Upper lobe of right lung (tissue), 1 donor: ENCODE measurements at places on chromosomes 6 and 20.

GRCh38 chr6:32329141-32329540 is 42.6 kb downstream of the TSBP1 start:
- no peak for DNase-seq

DNA sequence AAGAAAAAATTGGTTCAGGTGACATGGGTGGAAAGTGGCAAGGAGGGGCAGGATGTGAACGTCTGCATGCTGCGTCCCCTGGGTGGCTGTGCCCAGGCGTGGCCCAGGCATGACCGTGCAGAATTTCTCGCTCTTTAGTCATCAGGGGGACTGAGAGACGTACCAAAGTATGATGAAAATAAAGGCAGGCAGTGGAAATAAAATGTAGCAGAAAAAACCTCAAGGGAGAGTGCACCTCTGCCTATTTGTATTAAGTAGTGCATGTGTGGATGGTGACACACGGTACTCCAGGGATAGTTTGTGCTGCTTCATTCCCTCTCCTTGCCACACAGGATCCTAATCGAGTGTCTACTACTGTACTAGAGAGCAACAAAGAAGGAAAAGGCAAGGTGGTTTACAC is 81.1 kb downstream of the ATP9A start:
- no peak for DNase-seq

- DNase-seq = no peak
Observed at GRCh38 chr6:81455641-81456040, 296.8 kb downstream of the TENT5A start.

GRCh38 chr6:161169696-161170095 is 104.2 kb downstream of the AGPAT4 start:
- no peak for DNase-seq

GRCh38 chr20:1622450-1622849 is 2.6 kb upstream of the SIRPB1 start:
- DNase-seq = no peak

DNA sequence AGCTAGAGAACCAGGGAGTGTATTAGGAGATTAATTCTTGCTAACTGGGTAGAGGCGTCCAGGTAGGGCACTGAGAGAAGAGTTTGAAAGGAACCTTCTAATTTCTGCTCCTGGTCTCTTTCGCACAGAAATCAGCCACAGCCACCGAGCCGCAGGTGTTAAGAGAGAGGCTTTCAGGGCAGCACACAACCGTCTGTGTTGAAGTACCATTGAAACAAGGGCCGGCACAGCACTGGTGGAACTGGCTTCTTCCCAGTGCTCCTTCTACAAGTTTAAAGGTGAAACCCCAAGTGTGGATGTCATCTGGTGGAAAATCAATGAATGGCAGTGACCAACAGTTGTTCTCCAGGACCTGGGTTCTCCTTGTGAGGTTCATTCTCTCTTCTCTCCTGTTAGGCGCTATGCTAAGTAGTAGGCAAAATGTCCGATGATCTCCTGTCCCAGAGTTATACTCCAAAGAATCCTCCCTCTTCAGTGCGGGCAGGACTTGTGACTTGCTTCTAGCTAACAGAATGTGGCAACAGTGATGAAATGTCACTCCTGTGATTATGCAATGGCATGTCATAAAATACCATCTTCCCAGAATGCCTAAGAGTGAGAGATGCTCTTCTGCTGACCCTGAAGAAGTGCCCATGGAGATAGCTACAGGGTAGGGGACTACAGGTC is 15.0 kb upstream of the RIN2 start:
- DNase-seq = peak; percentile 67

DNA sequence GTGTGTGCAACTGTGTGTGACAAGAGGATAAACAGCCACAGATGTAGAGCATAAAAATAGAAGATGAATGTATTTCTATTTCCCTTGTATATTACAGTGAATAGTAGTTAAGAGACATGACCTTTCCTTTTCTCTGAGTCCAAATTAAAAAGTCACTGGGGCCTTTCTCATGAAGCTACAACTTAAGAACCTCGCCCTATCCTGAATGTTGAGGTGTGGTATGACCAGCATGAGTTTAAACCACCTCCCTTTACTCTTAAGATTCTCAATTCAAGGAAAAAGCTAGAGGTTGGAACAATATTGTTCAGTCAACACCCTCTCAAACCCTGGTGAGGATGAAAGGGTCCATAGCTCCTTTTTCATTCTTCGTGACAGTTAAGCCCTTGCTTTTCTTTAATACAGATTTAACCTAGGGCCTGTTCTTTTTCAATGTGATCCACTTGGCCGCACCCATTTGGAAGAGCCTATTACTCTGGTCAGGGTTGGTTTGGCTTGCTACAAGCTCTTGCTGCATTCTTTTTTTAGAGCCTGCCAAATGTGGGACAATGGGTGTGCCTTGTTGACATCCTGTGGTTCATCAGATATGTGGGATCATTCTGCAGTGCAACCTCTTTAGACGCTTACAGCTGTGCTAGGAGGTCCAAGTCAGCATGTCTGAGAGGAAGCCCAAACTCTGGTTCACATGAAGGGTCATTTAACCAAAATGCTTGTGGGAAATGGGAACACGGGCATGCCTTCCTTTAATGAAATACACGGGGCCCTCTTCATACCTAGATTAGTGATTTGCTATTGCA is 290.0 kb downstream of the HAO1 start:
- no peak for DNase-seq

DNA sequence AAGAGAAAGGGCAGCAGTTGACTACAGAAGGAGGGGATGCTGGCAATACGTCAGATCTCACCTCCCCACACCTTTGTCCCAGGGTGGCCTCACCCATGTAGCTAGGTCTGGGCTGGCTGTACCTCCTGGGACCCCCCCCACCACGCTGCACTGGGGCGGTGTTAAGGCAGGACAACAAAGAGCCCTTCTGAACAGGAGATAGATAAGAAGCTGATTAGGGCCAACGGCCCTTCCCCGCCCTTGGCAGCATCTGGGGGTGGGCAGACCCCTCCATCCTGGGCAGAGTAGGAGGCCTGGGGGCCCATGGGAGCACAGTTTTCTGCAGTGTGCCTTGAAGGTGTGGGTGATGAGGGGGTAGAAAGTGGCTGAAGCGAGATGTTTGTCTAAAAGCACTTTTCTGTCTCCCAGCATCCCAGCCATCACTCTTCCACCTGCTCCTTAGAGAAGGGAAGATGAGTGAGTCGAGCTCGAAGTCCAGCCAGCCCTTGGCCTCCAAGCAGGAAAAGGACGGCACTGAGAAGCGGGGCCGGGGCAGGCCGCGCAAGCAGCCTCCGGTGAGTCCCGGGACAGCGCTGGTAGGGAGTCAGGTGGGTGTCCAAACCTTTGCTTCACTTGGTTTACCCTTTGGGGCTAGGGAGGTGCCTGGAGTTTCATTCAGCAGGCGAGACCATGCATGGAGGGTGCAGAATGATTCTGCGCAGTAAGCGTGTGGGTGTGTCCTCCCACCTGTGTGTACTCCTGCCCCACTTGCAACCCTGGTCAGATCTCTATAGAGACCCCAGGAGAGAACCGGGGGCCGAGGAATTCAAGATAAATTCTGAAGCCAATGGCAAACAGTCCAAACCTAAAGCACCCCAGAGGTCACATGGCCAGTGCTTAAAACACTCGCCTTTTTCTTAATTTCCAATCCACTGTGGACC is 3.9 kb downstream of the HMGA1 start:
- peak; percentile 51 for DNase-seq

DNA sequence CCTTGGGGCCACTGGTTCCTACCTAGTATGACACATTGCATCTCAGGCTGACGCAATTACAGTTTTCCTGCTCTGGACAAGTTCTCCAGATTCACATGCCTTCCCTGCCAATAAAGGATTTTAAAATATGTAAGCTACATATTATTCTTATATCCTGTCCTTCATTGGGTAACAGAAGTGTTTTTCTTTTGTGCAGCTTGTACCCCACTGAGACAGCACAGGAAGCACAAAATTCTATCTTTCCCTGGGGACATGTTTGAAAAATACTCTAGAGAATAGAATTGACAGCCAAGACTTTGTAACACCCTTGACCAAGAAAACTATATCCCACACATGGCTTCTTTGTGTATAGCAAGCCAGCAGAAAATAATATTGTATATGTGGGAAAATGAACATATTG is 456.8 kb downstream of the MAFB start:
- no peak for DNase-seq

- DNase-seq = no peak
Observed at GRCh38 chr20:14720251-14720650, 382.8 kb upstream of the FLRT3 start.

GRCh38 chr20:37342231-37343177 is 3.4 kb upstream of the SRC start:
- peak; percentile 48 for DNase-seq

DNA sequence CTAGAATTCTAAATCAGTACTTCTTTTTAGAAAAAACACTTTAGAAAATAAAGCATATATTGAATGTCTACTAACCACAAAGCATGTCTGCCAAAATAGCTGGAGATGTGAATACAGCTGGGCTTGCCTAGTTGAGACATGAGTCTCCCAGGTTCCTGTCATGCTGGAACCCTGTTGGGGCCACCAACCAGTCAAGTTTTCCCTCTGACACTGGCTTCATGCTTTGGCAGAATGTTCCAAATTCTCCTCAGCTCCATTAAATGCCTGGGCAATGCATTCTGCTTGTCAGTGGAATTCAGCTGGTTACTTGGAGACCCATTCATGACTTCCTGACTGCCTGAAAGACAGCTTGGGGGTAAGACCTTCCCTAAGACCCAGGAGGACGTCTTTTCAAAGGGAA is 87.2 kb downstream of the PRND start:
- no peak for DNase-seq

GRCh38 chr6:11064836-11065235 is 20.7 kb upstream of the ELOVL2 start:
- DNase-seq = no peak

- DNase-seq = no peak
Observed at GRCh38 chr6:29490055-29490454, 2.3 kb upstream of the MAS1L start.

GRCh38 chr6:45350186-45350710 is 22.1 kb downstream of the RUNX2 start:
- no peak for DNase-seq

DNA sequence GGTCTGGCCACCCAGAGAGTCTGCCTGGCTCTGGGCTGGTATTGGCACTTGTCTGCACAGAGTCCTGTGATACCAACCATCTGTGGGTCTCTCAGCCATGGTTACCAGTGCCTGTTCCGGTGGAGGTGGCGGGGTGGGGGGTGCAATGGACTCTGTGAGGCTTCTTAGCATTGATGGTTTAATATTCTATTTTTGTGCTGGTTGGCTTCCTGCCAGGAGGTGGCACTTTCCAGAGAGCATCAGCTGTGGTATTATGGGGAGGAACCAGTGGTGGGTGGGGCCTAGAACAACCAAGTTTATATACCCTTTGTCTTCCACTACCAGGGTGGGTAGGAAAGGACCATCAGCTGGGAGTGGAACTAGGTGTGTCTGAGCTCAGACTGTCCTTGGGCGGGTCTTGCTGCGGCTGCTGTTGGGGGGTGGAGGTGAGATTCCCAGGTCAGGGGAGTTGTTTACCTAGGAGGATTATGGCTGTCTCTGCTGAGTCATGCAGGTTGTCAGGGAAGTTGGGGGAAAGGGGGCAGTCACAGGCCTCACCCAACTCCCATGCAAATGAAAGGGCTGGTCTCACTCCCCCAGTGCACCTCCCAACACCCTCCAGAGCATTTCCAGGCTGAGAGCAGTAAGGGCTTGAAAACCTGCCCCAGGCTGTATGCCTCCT is 117.5 kb downstream of the FLRT3 start:
- DNase-seq = peak; percentile 37

- DNase-seq = no peak
Observed at GRCh38 chr6:3329393-3330051, 70.8 kb downstream of the PSMG4 start.

GRCh38 chr6:159042003-159042825 is 2.6 kb downstream of the TAGAP start:
- DNase-seq = peak; percentile 71

DNA sequence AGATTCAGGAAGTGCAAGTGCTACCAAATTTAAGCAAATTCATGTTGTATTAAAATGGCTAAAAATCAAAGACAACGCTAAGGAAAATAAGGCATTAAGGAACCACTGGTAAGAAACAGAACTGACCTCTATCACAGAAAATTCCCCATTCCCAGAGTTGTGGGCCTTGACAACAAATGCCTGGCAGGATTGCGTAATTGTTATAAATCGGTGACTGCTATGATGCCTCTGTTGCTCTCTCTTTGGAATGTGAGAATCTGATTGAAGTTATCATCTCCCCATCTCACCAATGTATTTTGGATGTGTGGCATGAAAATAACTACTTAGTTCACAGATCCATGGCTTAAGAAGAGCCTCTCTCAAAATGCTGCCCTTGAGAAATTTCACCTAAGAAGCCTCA is 257.3 kb downstream of the OGFRL1 start:
- no peak for DNase-seq

GRCh38 chr6:109768485-109768884 is 77.4 kb downstream of the FIG4 start:
- no peak for DNase-seq

DNA sequence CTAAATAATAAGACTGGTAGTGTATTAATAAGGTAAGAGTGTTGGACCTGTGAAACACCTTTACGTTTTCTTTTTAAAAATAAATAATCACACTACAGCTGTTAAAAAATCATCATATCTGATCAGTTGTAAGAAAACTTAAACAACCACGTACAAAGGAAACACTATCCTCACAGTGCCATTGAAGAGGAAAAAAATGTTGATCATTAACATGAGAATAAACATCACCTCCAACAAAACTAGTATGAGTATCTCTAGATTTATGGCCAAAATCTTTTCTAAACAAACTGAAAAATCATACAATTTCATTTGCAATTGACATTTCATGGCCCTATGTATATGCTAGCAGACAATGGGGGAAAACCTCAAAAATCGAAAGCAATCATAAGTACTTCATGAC is 590 bp downstream of the EYS start:
- DNase-seq = no peak

- no peak for DNase-seq
Observed at GRCh38 chr6:16316741-16317251, 78.4 kb downstream of the GMPR start.

GRCh38 chr6:106512048-106512967 is 117.0 kb downstream of the RTN4IP1 start:
- peak; percentile 94 for DNase-seq

DNA sequence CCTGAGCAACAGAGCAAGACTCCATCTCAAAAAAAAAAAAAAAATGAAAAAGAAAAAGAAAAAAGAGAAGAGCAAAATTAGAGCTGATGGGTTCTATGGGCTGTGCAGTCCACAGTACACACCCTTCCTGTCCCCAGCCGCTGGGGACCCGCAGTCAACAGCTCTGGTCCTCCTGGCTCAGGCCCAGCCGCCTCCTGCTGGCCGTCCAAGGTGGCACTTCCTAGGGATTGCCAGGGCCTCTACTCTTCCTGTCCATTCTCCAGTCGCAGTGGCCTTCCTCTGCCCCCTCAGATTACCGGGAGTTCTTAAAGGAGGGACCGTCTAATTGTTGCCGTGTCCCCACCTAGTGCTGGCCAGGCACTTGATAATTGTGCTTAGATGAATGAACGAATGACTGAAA is 41.7 kb downstream of the TMEM242 start:
- DNase-seq = peak; percentile 58

- DNase-seq = no peak
Observed at GRCh38 chr6:108164543-108164814, 1.3 kb upstream of the NR2E1 start.
